ENCODE measurements at places on chromosomes 3 and 15.

DNA sequence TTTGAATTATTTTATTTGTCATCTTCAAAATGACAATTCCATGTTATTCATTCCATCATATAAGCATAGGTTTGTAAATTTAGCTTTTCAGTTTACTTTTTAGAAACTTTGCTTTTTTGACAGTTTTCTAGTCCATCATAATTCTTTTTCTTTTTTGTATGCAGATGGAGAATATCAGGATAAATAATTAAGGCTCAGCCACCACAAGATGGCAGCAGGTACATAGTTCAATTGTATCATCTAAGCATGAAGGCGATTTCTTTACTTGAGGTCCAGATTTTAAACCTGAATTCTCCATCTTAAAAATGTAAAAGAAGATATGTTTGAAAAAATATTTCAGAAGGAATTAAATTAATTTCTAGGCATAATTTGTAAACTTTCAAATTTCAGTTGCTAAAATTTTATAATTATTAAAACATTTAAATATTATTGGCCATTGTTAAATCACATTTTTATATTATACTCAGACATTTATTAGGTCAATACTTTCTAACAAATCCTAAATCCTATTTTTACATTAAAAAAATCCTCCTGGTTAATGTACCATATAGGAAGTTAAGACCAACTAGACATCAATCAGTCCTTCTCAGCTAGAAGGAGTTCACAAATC lies 15.1 kb downstream of the PLSCR5 start:
- no peak for DNase-seq

DNA sequence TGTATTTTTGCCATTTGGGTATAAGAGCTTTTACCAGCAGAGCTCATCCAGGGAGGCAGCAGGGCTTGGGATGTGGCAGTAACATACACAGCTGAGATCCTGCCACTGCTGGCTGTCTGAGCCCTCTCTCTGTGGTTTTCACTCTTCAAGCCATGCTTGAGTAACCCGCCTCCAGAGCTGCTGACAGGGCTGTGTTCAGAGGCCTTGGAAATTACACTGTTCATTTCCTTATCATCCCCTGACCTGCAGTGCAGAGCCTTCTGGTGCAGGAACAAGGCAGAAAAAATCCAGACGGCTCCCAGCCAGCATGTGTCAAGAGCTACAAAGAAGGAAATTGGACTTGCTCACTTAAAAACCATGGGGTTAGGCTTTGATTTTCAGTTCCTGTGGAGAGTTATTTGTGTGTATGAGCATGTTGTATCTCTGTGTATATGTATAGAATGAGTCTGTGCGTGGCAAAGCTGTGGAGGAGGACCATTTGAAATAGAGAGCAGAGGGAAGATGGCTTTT lies 47.0 kb downstream of the ZNF609 start:
- peak; percentile 34 for DNase-seq

- DNase-seq, result no peak
Measured at GRCh38 chr15:39202641-39203040, 378.2 kb upstream of the THBS1 start.

DNA sequence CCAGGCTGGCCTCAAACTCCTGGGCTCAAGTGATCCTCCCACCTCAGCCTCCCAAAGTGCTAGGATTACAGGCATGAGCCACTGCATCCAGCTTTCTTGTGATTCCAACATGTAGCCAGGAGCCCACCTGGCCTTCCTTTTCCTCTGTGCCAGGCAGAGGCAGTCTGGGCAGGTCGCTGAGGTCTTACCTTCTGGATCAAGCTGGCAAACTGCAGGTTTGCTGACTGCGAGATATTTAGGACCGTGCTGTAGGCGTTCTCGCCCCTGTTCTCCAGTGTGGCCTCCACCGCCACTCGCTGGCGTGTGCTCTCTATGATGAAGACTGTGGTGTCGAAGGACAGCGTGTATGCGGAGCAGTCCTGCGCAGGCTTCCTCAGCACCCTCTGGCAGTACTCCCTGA lies 42.5 kb downstream of the FEM1B start:
- no peak for DNase-seq

GRCh38 chr3:10116928-10117327 lies 1.5 kb downstream of the BRK1 start:
- no peak for DNase-seq

- no peak for DNase-seq
Measured at GRCh38 chr3:188336178-188336577, 182.2 kb downstream of the LPP start.

DNA sequence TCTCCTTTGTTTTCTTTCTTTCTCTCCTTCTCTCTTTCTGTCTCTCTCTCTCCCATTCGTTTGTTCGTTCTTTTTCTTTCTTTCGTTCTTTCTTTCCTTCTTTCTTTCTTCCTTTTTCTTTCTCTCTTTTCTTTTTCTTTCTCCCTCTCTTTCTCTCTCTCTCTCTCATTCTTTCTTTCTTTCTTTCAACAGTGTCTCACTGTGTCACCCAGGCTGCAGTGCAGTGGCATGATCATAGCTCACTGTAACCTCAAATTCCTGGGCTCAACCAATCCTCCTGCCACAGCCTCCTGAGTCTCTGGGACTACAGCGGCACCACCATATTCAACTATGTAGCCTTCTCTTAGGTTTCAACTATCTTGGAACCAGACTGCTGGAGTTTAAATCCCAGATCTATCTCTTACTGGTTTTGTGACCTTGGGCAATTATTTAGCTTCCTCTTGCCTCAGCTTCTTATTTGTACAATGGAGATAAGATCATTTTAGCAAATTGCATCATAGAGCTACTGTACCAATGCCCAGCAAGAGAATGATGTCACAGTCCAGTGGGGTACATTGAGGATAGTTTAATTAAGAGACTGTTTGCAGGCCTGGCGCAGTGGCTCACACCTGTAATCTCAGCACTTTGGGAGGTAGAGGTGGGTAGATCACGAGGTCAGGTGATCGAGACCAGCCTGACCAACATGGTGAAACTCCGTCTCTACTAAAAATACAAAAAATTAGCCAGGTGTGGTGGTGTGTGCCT lies 27.3 kb upstream of the PARL start:
- DNase-seq, result no peak

DNA sequence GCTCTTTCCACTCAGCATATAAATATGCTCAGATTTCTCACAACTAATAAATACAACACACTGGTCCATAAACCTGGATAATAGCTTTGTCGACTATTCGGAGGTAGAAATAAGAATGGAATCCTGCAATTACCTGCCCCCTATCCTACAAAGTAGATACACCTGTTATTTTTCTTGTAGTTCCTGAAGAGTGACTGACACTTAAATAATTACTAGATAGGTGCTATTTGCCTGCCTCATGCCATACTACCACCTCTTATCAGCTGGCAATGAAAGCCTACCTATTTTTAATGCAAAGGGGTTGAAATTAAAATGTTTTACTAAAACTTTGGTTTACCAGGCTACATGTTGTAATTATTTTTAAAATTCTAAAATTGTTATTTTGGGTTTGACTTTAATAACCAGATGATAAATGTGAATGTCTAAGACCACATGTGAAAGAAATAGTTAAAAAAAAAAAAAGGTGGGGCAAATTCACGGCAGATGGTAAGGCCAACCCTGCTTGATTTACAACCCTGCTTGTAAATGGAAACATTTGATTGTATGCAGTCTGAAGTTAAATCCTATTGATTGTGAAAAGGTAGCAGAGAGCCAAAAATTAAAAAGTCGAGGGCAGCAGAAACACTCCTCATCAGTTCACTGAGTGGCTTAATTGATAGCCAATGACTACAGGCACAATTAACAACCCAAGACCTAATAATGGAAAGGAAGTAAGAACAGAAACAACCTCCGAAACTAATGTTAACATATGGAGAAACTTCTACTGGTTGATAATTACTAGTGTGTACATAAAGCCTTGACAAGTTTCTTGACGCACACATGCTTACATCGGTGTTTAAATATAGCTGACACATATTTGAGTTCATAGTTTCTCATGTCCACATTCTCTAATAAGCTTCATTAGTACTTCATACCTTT lies 8.9 kb downstream of the PEAK1 start:
- DNase-seq, result no peak

- no peak for DNase-seq
Measured at GRCh38 chr3:127978636-127979035, 63.6 kb downstream of the KBTBD12 start.

- no peak for DNase-seq
Measured at GRCh38 chr15:63232405-63232804, 43.0 kb downstream of the RAB8B start.

DNA sequence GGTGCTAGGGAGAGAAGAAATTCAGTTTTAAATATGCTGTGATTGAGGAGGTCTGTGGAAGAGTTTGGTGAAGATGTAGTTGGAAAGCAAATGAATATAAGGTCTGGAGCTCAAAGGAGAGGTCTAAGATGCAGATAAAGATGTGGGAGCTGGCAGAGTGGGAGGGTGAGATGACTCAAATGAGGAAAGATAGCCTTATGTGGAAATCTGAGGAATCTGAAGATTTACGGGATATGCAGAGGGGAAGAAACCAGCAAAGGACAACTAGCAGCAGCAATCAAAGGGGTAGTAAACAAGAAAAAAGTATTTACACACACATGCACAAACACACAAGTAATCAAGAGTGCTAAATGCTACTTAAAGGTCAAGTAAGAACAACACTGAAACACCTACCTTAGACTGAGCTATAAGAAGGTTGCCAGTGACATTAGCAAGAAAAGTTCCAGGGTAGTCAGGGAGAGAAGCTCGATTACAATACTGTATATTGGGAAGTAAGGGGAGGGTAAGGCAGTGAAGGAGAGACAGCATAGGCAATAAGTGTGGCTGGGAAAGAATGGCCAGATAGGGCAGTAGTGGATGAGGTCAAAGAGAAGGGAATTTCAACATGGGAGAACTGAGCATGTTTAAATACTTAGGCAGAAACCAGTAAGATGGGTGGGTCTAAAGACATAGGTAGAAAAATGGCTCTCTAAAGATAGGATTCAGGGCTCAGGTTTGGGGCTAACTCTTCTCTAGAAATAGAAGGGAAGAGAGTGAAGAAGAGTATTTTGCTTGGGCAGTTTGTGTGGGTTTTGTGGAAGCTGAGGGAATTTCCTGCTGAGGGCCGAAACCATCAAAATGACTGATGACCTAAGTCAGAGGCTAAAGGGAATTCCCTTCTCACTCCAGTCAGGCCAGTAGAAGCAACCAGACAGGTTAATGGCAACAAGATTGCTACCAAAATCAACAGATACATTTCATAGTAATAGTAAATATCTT lies 8.9 kb downstream of the CMTM6 start:
- no peak for DNase-seq

DNA sequence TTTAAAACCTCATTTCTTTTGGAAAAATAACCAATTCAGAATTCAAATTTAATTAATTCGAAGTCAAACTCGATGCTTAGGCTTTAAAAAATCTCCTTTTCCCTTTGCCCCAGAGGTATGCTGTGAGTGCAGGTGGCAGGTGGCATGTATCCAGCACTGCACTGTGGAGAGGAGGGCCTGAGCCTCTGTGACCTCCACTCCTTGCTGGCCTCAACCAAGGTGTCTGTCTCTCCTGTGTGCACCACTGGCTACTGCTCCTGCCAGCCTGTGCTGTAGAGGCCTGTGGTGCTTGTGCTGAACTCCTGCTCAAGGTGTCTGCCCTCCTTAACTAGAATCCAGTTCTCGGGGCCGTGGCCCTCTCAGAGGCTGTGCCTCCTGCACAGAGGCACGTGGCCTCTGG lies 56.2 kb upstream of the NEDD4 start:
- DNase-seq, result no peak

DNA sequence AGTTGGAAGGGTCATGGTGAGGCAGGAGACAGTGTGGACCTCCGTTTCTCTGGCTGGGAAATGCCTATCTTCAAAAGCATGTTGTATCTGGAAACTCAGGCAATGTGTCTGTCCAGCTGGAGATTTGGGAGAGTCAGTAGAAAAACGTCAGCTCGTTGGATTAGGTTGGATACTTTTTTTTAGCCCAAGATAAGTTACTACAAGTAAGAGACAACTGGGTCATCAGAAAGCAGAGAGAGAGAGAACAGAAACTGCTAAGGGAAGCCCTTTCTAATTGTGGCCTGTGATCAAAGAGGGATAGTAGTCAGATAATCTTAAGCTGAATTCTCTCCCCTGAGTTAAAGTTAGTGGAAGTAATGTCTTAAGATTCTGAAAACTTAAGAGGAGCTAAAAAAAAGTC lies 78.9 kb upstream of the ZNF280D start:
- no peak for DNase-seq

- no peak for DNase-seq
Measured at GRCh38 chr3:115659253-115660220, 36.2 kb downstream of the GAP43 start.

- no peak for DNase-seq
Measured at GRCh38 chr3:31541089-31541488, 8.4 kb downstream of the STT3B start.

- DNase-seq, result no peak
Measured at GRCh38 chr3:162171970-162172369, 675.4 kb downstream of the OTOL1 start.

- DNase-seq, result no peak
Measured at GRCh38 chr3:106530367-106530766, 661.6 kb upstream of the CBLB start.

DNA sequence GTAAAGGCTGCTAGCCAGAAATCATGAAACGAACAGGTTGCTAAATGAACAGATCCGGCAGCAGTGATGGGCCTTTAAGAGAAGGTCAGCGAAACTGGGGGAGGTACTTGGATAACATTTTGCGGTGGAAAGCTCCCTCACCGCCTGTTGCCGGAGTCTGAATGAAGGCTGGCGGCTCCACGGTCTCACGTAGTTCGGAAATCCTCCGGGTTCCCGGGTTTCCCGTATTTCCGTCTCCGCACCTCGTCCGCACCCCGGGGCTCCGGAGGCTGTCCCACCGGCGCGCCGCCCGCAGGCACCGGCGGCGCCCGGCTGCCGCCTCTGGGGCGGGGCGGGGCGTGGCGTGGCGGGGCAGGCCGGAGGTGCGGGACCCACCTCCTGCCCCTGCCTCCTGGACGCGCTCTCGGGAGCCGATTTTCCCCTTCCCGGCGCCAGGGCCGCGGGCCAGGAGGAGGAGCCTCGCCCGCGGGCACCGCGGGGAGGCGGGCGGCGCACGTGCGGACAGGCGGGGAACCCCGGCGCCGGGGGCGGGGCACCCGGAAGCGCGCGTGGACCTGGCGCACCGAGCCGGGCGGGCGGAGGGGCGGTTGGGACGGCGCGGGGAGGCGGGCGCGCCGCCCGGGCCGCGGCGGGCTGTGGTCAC lies at the start of gene ZDHHC23:
ZDHHC23 (plus strand) TSS at position 642 of the 643 bp plus-strand sequence. CDS start 790 bp downstream, outside the sequence.
- no peak for DNase-seq

GRCh38 chr15:45634432-45635190 lies at the start of gene SQOR:
Gene SQOR, plus strand, starts transcription at chr15:45635029. Its CDS starts 23,895 bp downstream, at chr15:45658924.
- DNase-seq, result peak; percentile 63

- no peak for DNase-seq
Measured at GRCh38 chr15:47523681-47524475, 193.4 kb upstream of the SEMA6D start.

- DNase-seq, result no peak
Measured at GRCh38 chr15:101441696-101442095, 47.8 kb downstream of the PCSK6 start.

DNA sequence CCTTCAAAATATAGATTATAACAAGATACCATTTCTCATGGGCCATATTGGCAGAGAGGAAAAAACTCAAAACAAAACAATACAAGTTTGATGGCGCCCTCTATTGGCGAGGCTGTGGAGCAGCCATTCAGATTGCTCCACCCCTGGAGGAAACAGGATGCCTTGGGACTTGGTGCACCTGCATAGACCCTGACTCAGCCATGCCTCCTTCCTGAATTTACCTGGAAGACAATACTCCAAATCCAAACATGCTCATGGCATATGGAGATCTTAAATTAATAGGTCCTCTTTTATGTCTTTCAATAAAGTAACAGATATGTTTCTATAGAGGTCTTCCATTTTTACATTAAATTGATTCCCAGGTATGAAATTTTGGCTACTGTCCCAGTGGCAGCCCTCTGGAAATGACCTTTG lies 90.0 kb downstream of the APBA2 start:
- DNase-seq, result no peak

Data from C1 segment of cervical spinal cord (tissue), 14 donors.